ENCODE measurements at places on chromosomes 5 and 9.
A peak's percentile ranks its signal among the peaks of the same experiment; 100 is the strongest.

DNA sequence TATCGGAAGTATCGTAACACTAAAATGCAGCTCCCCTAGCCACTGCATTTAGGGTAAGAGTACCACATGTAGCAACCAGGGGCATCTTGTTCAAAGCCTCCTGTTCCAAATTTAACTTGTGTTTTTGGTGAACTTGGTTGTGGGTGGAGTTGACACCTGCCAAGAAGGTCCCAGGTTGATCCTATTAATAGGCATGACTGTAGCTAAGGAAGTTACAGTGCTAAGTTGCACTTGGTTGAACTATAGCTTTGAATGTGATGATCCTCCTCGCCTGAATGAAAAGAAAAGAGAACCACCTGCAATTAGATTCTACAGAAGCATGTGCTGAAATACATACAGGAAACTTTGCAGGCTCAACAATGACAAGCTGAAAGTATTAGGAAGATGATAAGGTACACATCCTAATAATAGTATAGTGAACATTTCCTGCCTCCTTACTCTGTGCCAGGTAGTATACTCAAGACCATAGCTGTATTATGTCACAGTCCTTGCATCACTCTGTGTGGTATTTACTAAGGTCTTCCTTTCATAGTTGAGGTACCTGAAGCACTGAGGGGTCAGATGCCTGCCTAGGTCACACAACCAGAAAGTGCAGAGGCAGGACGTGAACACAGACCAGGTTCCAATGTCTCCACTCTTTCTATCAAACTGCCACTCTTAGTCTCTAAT, 64.5 kb upstream of the PIP5K1B start:
- no peak for DNase-seq

DNA sequence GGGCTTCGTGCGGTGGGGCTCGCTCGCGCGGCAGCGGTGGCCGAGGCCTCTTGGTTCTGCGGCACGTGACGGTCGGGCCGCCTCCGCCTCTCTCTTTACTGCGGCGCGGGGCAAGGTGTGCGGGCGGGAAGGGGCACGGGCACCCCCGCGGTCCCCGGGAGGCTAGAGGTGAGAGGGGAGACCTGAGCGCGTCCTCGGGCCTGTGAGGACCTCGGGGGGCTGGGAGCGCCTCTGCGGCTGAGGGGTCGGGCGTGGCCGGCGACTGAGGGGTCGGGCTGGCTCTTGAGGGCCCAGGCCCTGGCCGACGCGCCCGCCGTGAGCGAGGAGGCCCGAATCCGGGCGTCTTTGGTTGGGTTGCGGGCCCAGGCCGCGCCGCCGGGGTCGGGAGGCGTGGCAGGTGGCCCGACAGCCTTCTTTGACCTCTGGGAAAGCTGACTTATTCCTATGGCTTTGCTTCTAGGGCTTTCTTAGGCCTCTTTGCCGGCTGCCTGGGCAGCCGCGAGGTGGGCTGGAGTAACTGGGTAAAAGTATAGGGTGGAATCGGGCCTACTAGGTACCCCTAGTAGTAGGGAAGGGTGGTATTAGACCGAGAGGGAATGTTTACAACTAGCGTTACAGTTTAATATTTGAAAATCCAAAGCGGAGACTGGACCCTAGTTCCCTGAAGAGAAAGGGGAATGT, at the start of gene CANX:
TSS of gene CANX (plus strand) at position 33 of the 681 bp plus-strand sequence. CDS start 6,715 bp downstream, outside the sequence.
- no peak for DNase-seq

GRCh38 chr5:159269723-159270122, 6.6 kb downstream of the UBLCP1 start:
- no peak for DNase-seq

DNA sequence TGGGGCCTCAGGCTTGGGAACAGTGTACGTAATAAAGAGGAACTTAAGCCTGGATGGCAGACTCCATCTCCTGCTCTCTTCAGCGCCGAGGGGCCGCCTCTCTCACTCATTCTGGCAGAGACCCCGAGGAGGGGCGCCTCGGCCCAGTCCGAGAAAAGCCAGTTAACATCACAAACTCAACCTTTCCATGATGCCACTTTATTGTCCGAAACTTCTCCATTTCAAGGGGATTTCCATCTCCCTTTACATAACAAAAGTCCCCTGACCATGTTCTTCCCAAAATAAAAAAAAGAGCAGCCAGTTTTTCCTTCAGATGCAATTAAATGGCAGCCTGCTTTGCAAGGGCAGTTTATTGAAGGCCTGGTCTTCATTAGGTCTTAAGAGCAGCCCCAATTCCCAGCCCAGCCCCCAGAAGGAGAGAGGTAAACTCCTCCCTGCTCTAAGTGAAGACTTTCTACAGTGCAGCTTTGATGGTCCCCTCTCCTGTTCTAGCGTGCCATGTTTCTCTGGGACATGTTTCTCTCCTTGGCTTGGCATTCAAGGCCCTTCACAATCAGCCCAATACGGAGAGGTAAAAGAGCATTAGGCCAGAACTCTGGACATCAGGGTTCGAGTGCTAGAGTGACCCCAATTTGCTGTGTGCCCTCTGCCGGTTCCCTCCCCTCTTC, 19.5 kb upstream of the RAB14 start:
- DNase-seq = no peak

GRCh38 chr5:439181-439580, 3.8 kb upstream of the EXOC3 start:
- DNase-seq = no peak

- DNase-seq = no peak
These were observed 478.4 kb downstream of the ACTL7B start for GRCh38 chr9:108377382-108377781.

DNA sequence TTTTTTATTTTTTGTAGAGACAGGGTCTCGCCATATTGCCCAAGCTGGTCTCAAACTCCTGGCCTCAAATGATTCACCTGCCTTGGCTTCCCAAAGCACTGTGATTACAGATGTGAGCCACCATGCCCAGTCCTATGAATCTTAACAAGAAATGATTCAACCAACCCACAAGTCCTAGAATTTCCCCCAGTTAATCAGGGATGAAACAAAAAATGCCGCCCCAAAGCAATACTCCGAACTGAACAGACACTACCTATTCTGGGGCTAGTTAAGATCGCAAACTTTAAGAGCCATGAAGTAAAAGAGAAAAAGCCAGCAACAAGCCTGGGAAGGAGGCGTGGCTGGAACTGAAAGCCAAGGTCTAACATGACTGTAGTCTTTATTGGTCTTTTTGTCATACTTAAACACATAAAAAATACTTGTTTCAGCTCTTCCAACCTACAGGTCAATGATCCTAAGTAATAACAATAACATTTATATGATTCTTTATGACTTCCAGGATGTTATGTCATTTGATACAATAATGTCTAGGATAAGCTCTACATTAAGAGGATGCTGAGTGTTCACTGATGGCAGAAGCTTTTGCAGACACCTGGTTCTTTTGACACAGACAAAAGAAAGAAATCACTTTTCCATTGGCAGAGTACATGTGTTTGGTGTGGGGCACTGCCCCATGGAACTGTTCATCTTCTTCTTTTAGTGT, 361.1 kb upstream of the TLE4 start:
- no peak for DNase-seq

DNA sequence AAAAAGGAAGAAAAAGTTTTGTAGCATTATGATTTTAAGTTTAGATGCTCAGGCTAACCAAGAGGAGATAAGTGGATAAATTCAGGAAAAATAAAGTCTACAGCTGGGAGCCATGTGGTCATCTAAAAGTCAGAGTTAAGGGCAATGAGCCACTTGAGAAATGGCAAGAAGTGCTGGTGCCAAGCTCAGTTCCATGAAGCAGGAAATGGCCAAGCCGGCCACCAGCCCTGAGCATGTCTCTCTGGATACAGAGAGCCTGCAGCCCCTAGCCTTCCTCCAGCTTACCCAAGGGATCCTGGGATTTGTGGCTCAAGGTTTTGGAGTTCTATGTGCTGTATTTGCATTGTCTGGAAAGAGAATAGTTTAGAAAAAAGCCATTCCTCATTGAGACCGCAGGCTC, 12.2 kb upstream of the S1PR3 start:
- DNase-seq = no peak

- DNase-seq = no peak
These were observed 11.7 kb upstream of the SLC12A7 start for GRCh38 chr5:1123418-1124147.

- DNase-seq = no peak
These were observed 104.0 kb upstream of the ALDH1B1 start for GRCh38 chr9:38288502-38288901.

DNA sequence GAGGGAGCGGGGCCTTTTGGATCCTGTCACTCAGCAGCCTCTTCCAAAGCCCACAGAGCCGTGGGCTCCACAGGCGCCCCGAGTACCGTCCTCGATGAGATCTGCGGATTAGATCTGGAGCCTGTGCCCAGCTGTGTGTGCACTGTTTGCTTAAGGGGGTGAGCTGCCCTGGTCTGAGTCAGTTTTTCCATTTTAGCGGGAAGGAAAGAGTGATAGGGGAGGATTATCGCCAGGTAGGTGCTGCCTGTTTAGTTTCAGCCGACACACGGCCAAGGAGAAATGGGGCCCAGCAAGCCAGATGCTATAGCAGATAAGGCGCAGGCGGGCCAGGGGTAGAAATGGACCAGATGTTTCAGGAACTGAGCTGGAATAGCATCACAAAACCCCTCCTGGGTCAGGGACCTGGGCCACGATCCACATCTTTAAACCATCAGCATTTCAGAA, 18.1 kb downstream of the COL5A1 start:
- DNase-seq = no peak

DNA sequence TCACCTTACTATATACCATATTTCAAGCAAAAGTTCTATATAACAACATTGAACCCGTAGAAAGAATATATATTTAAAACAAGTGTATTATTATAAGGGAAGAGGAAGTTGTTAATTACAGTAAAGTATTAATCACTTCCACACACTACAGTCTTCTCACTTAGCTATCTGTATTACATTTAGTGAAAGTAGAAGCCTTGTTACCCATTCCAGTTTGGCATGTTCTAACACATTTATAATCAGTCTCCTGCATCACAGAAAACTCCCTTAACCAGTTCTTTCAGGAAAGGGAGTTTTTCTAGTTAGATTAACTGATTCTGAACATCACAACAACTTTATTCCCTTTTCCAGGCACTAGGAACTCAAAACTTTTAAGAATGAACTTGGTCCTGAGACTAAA, 6.9 kb downstream of the RAB14 start:
- DNase-seq = no peak

DNA sequence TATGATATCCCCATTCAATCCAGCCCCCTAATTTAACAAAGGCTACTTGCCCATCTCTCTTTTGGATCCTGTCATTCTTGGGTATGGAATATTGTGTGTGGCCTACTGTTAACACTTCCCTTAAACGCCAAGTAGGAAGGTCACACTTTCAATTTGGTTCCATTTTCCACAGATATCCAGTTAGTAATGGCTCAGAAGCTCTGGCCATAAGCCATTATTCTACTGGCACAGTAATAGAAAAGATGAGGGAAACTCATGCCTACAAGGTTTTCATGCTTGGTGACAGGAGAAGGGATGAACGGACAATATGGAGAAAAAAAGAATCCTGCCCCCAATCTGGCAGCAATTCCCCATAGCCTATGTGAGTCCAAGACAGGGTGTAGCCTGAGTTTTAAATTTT, 227.6 kb downstream of the CRB2 start:
- DNase-seq = no peak

- DNase-seq = peak; percentile 55
These were observed 6.1 kb upstream of the TNIP1 start for GRCh38 chr5:151086905-151087360.

DNA sequence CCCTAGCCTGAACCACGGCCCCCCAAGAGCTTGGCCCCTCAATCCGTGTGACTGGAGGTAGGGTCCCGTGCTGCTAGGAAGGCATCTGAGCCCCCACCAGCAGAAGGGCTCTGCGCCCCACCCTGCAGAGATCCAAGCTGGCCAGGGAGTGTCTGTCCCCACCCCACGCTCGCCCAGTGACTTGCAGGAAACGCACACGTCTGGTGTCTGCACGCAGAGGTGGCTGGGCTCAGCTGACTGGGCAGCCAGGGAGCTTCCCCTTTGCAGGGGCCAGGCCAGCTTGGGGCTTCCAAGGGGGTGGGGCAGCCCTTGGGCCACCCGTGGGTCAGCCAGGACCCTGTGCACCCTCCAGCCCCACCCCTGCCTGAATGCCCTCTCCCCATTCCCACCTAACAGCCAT, 24.3 kb downstream of the NOTCH1 start:
- DNase-seq = no peak

DNA sequence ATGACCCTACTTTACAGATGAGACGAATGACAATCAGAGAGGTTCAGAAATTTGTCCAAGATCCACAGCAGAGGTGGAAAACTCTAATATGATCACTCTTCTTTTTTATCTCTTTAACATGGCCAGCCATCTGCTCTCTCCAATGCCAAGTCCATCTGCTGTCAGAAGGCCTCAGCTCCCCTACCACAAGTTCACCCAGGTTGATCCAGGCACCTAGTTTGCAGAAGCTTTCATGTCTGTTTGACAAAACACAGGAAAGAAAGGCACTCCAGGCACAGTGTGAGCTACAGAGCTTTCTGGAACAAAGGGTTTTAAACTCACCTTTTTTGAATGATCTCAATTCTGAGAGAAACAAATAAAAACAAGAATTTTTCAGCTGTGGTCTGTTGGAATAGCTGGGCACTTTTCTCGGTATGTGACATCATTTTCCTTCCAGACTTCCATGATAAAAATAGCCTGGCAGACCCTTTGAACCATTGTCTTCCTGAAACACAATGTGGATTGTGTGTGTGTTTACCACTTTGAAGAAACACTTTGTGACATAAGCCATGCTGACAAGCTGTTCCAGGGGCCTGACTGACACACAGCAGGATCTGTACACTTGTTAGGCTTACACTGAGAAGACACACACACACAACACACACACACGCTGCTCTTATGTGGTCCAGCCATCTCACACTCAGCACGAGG, 214.3 kb downstream of the AGTPBP1 start:
- no peak for DNase-seq

- no peak for DNase-seq
These were observed 1.0 kb downstream of the BASP1 start for GRCh38 chr5:17218353-17219005.

GRCh38 chr5:145562931-145563330, 272.2 kb downstream of the PRELID2 start:
- DNase-seq = no peak

- DNase-seq = no peak
These were observed 123.0 kb downstream of the ADAMTSL1 start for GRCh38 chr9:18596920-18597319.

GRCh38 chr5:56443826-56444225, 210.7 kb upstream of the ANKRD55 start:
- DNase-seq = no peak

GRCh38 chr9:19787672-19788071, 1.2 kb downstream of the SLC24A2 start:
- DNase-seq = no peak

DNA sequence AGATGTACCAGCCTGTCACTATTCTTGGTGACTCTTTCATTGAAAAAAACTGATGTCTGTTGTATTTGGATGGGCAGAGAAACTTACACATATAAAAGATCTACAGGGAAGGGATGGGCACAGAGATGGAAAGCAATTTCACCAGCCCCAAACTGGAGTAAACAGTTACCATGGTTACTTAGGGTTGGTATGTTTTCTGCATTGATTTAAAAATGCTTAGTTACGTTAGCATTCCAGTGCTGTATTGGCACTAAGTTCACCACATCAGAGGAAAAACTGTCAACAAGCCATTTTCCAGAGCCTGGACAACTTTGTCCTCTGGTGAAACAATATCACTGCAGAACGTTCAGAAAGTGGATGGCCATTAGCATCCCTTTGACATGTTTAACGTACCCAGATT, 28.0 kb downstream of the MARCHF3 start:
- no peak for DNase-seq

Data from activated T-helper 1 cell treated with Interleukin-2 at 50 U/mL for 16 hours (primary cell).